ENCODE measurements at places on chromosomes 11 and 22.
A peak's percentile ranks its signal among the peaks of the same experiment; 100 is the strongest.

DNA sequence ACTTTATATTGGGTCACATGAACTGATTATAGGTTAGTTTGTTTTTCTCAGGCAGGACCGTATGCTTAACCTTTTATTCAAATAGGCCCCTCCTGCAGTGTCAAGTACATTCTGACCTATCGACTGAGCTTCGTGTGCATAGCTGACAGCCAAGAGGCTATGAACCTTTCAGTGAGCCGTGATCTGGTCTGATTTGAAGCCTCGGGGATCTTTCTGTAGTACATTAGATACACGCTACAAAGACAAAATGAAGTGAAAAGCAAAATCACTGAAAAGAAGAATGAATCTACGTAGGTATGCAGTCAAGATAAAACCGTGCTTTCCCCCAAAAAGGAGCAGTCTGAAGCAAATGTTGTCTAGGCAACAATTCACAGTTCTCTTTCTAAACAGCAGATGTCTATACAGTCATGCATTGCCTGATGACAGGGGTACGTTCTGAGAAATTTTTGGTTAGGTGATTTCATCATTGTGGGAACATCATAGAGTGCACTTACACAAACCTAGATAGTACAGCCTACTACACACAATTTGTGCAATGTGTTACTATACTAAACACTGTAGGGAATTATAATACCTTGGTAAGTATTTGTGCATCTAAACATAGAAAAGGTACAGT is 18.1 kb downstream of the JHY start:
- no peak for DNase-seq

DNA sequence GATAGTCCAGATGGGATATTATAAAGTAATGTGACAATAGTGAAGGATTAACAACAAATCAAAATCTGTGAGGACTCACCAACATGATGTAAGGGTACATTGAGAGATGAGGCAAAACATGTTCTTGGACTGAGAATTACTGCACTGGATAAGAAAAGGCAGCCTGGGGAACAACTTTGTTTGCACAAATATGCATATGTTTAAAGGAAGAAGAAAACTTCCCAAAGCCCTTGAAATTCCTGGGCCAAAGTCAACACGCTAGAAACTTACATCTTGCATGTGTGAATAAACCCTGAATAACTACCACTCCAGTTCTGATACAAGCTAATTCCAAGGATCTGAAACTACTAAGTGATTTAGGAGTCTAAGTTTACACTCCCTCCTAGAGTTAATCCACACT is 1.1 kb downstream of the OR52A5 start:
- no peak for DNase-seq

DNA sequence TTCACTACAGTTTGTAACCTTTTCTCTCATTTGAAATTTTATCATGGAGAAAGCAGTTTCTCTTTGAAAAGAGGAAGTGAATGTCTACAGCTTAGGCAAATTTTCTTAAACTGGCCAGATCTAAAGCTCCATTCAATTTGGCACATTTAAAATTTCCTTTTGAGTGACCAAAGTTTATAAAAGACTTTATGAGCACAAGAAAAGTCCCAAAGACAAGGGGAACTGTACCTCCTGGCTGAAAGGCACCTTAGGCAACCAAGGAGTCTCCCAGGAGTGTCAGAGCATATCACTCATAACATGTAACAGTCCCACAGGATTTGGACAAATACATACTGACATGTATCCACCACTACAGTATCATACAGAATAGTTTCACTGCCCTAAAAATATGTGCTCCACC is 41.3 kb downstream of the NARS2 start:
- no peak for DNase-seq

DNA sequence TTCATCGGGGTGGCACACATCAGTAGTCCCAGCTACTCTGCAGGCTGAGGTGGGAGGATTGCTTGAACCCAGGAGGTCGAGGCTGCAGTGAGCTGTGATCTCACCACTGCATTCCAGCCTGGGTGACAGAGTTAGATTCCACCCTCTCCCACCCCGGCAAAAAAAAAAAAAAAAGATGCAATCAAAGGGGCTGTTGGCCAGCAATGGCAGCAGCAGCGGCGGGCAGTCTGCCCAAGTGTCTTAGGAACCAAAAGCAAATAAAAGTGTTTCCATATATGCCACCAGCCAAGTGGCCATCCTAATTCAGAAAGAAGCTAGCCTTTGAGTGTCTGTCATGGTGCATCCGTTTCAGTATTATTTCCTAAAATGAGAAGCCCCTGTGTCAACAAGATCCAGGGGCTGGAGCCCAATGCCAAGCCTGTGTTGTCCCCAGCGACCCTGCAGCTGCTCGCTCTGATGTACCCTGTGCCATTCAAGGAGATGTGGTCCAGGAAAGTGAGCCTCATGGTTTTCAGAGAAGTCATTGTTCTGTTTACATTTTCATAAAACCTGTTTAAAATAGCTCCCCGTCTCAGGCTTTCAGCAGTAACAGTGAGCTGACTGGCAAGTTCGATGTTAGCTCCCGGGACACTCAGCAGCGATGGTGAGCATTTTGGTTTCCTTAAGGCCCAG is 12.5 kb downstream of the CDPF1 start:
- DNase-seq, result no peak

- DNase-seq, result no peak
Observed at GRCh38 chr22:49668402-49668801, 159.3 kb downstream of the BRD1 start.

DNA sequence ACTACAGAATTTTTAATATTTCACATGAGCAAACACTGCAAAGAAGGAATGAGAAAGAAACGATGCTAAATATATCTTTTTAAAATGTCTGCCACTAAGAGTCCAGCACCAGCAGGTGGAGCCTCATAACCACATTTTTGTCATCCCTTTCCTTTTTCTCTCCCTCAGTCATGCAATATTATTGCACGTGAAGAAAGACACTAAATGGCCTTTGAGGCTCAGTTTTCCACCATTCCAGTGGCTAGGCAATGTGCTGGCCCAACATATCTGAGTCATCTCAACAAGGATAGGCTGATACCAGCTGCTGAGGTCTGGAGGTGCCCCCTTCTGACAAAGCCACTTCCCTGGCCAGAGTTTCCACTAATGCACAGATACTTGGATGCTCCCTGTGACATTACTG is 1.8 kb downstream of the ALKBH8 start:
- DNase-seq, result peak; percentile 21

DNA sequence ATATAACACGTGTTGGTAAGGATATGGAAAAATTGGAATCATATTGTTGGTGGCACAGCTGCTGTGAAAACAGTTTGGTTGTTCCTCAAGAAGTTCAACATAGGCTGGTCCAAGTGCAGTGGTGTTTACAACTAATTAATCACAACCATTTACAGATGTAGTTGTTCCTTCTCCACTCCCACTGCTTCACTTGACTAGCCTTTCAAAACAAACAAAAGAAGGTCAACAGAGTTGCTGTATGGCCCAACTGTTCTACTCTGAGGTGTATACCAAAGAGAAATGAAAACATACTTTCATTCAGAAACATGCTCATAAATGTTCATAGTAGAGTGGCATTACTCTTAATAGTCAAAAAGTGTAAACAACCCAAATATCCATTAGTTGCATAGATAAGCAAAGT is 36.6 kb upstream of the ACAT1 start:
- no peak for DNase-seq

- no peak for DNase-seq
Observed at GRCh38 chr11:61023966-61024295, 52.5 kb downstream of the CD6 start.

DNA sequence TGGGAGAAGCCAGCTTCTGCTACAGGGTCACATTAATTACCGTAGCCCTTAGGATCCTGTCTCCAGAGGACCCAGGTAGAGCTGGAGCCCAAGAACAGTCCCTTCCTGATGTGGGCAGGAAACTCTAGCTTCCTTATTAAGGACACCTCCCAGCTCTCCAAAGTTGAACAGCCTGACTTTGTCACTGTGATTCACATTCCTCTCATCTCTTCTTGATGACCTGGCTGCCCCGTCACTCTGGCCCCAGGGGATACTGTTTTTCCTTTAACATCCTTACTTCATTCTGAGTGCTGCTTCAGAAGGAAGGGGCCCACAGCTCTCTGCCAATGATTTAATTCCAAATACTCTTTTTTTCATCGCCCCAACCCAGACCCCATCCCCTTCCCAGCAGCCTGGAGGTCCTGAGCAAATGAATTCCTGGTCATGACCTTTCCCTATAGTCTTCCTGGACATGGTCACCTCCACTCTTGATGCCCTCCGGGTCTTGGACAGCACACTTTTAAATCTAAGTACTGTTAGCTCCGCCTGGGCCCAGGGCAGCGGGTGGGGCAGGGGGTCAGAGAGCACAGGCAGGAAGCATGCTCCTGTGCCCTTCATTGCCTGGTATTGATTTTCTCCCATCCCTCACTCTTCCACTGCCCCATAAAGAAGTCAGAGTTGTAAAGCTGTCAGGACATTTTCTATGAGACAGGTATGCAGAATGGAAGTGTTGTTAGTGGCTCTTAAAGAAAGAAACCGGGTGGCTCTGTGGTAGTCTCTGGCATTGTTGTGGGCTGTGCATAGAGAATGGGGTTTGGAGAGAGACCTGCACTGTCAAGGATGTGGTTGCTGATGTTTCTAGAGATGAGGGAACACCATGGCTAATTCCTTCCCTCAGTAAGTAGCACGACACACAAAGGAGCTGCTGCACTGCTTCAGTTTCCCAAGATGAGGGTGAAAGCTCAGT is 22.3 kb upstream of the SPON1 start:
- DNase-seq, result peak; percentile 55

Measured in nephron progenitor cell (in vitro differentiated cells).